ENCODE measurements at places on chromosomes 2 and 18.

- no peak for DNase-seq
These were observed 139.8 kb downstream of the LTBP1 start for GRCh38 chr2:33086400-33087015.

DNA sequence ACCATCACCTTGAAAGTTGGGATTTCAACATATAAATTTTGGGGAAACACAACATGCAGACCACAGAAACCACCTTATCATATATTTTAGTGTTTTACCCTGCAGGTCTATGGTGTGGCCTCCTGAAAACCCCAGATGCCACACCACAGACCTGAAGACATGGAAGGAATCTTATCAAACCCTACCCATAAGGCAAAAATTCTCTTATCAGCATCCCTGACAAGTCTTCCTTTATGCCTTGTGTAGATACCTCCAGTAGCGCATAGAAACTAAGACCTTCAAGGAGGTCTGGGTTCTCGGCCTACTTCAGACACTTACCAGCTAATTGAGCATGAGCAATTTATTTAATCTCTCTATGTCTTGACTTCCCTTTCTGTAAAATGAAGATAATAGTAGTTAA, 59.1 kb upstream of the SLC14A2 start:
- no peak for DNase-seq

DNA sequence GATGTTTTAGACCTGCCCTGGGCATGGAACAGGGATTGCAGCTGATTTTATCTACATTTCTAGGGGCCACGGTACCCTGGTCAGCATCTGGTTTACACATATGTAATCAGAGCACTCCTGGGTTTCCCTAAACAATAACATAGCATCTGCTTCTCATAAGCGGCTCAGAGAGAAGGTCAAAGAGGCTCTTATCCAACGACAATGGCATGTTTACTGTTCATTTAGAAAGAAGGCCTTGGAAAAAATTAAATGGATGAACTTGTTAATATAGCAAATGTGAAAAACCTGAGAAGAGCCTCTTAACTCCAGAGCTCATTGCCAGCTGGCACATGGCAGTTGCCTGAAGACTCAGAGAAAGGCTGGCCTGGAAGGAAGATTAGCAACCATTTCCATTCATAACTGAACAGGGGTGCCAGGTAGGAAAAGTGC, 202.8 kb upstream of the THUMPD2 start:
- DNase-seq, result no peak

DNA sequence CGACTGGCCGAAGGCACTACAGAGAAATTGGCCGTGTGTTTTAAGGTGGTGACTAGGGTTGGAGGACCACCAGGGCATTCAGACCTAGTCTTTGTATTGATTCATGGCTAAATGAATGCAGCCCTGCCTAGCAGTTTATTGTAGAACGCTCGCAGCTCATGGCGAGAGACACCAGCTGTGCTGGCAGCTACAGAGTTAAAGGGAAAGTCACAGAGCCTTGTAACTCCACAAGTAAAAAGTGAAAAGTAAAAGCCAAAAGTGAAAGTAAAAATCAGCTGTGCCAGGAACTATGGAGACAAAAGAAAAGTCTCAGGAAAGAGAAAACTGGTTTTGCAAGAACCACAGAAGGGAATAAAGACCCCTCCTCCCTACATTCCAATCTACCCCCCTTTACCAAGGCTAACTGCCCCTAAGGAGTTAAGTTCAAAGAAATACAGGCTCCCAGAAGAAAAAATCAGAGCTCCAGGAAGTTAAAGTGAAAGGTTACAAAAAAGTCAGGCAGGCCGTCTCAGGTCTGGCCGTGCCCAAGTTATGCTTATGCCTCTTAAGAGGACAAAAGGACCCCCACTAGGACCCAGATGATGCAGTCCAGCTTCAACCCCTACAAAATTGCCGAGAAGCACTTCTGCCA, 46.4 kb upstream of the SELENOI start:
- no peak for DNase-seq

GRCh38 chr2:197248623-197249022, 62.0 kb downstream of the ANKRD44 start:
- DNase-seq, result no peak
